LHCN-M2 (cell line): ENCODE measurements at places on chromosomes 1 and 21. TPM values are rescaled to one million over a fixed set of nuclear protein-coding genes. Genes with fewer than 3 reads are reported as not detected.

GRCh38 chr1:27225621-27226020 is 8.8 kb upstream of the WDTC1 start:
- no peak for DNase-seq

CFHR4 gene
- total RNA-seq, result not detected in 2 replicates

DNA sequence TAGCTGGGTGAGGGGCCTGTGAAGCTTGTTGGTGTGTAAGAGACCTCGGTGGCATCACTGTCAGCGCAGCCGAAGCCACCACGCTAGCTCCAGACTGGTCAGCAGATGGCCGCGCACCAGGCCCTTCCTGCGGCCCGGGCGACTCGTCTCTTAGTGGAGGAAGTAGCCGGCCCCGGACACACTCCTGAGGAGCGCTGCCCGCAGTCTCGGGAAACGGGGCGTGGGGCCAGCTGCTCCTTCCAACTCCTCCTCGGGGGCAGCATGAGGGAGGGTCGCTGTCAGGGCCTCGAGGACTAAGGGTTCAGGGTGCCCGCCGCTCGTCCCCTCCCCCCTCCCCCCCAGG is 20.4 kb downstream of the H3-3A start:
- DNase-seq, result peak; percentile 45

DNA sequence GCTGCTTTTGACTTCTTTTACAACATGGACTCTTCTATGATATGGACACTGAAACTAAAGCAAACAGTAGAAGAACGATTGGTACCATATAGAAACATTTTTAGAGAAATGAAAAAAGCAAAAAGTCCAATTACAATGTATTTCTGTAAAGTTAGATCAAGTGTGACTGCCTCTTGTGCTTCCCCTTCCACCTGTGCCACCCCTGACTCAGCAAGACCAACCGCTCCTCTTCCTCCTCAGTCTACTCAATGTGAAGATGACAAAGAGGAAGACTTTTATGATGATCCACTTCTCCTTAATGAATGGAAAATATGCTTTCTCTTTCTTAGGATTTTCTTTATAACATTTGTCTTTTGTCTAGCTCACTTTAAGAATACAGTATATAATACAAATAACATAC is 66.9 kb downstream of the PHTF1 start:
- no peak for DNase-seq

DNA sequence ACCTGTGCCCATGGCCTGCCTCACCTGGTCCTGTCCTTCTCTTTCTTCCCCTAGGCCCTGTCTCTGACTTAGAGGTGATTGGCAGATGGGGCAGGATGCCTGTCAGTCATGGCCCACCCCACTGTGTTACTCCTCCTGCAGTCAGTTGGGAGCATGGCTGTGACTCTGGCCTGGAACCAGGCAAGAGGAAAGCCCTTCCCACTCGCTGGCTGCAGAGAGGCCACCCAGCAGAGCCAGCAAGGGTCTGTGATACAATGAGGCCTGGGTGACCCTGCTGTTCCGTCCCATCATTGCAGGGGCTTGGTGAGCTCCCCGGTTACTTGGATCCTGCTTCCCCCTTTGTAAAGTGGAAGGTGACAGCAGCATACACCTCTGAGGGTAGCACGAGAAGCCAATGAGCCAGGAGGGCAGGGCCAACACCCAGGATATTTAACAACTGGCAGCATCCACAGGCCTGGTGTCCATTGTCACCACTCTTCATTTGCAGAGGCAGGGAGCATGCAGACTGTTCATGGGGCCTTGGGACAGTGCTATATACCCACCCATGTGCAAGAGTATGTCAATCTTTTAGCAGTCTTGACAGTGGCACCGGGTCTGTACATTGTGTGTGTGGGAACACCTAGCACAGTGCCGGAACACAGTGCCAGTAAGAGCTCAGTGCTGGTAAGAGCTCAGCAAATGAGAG is 191.0 kb upstream of the C1orf174 start:
- DNase-seq, result no peak

DNA sequence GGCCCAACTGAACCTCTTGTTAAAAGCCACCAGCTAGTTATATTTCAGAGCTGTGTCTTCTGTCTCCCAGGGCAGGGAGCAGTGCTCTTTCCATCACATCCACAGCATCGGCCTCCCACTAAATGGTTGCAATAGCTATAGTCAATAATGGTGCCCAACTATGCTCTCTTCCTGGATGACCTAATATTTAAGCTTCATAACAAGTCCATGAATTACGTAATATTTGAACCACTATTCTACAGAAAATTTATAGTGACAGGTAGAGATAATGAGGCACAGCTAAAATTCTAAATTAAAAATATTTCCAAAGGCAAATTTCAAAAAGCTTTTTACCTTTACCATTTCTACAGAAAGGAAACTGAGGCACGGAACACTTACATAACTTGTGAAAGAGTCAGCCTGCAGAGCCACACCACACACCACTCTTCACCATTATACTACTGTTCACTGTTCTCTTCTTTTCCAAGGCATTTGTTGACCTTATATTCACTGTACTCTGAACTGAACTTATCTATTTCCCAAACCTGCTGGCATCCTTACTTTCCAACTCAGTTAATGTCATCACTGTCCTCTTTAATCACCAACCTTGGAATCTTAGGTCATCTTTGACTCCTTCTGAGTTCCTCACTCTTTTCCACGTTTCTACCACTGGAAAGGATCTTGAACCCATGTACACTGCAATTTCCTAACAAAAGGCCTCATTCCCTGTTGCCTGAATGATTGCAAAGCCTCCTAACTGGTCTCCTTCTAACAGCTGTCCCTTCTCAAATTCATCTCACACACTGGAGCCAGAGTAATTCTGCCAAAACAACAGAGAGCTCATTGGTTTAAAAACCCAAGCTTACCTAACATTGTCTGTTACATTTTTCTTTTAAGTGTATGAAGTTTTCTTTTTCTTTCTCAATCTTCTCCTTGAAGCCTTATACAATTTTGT is 85.5 kb downstream of the DDAH1 start:
- DNase-seq, result peak; percentile 39
